ENCODE measurements at places on chromosomes 7 and 10. TPM values are rescaled to one million over a fixed set of nuclear protein-coding genes. Genes with fewer than 3 reads are reported as not detected.
A peak's percentile ranks its signal among the peaks of the same experiment; 100 is the strongest.

DNA sequence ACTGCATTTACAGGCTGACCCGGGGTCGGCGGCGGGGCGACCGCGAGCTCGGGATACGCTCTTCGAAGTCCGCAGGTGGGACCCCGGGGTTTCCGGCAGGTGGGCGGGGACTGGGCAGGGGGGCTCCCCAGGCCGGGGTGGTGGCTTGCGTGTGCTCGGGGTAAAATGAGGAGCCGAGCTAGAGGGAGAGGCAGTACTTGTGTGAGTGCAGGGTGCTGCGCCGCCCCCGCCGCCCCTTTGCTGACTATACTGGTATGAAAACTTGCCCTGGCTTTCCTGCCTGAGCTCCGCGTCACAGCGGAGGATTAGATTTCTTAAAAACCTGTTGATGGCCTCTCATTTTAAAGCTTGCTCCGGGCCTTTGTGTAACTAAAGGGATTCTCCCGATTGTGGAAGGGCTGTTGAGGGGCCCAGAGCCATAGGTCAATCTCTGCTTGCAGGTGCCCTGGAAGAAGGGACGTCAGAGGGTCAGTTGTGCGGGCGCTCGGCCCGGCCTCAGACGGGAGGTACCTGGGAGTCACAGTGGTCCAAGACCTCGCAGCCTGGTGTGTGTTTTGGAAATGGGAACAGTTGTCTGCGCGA lies 488 bp downstream of the ARMC10 start:
- peak; percentile 80 for DNase-seq

SPDYE11 gene
- not detected for total RNA-seq

- peak; percentile 3 for DNase-seq
Measured at GRCh38 chr10:9342885-9343570, 1288.5 kb downstream of the GATA3 start.

BBS9 gene
- 27.9 TPM for total RNA-seq

DNA sequence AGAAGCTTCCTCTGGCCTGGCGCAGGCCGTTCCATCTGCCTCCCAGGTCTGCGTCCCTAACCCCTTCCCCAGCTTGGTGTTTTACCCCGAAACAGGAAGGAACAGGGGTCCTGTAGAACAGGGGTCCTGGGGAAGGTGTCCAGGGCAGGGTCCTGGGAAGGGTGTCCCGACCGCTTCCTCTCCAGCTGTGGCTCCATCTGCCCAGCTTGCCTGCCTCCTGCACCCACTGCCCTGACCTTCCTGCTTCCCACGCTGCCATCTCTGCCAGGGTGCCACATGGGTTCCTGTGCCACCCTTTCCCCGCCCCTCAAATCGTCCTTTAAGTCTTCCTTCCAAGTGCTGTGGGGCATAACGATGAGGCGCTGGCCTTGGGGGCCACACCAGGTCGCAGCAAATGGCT lies 32.4 kb downstream of the WDR86 start:
- DNase-seq = no peak

GRCh38 chr10:37948210-37948609 lies 28.2 kb downstream of the ZNF25 start:
- no peak for DNase-seq

DNA sequence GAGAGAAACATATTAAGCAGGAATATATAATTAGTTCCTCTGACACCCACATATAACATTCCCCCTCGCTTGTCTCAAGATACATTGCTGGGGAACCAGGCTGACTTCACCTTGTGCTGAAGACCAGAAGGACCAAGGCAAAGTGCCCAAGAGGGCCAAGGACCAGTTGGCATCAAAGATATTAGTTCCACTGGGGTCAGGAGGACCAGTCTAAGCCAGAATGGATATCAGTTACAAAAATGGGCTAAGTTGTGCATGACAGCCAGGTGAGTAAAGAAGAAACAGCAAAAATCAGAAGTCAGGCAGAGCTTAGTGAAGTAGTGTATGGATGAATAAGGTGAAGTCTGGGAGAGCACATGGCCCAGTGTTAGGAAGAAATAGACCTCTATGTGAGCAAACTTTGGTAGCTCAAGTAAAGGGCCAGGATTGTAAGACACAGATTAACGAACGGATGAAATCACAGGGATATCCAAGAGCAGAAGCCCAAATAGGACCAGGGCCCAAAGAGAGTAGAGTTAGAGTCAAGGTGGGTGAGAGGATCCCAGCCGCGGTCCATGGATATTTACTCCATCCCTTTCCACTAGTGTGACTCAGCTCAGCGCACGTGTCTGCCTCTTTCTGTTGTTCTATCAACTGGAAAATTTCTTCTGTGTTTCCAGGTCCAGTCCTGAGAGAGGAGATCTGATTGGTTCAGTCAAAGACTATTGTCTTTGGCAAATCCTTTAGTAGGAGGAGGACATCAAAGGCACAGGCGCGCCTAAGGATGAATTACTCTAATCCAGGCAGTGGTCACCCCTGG lies 5.0 kb downstream of the CALD1 start:
- DNase-seq = no peak

GRCh38 chr7:131689662-131690234 lies 133.3 kb upstream of the PODXL start:
- no peak for DNase-seq

DNA sequence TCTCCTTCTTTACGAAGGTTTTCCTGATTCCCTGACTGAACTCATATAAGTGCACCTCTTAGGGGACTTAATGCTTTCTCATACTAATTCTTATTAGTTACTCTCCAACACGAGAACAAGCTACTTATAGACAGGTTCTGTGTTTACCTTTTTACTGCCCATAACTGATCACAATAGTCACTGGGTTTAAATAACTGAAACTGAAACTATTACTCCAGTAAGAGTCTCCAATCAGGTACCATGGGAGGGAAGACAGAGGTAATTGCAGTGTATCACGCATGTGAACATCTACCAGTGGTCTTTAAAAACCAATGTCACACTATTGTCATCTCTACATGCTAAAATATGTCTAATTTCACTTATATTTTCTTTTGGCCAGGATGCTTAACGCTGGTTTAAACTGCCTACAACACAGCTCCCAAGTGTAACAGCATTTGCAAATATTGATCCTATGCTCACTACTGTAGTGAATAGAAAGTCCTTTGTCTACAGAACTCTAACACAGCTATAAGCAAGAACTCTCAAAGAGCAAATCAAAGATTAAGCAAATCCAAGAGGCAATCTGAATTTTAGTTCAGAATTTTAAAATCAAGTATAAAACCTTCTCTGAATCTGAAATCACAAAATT lies 3.6 kb downstream of the GDI2 start:
- DNase-seq = no peak

- DNase-seq = peak; percentile 78
Measured at GRCh38 chr10:58625070-58625469, 112.4 kb downstream of the BICC1 start.

DNA sequence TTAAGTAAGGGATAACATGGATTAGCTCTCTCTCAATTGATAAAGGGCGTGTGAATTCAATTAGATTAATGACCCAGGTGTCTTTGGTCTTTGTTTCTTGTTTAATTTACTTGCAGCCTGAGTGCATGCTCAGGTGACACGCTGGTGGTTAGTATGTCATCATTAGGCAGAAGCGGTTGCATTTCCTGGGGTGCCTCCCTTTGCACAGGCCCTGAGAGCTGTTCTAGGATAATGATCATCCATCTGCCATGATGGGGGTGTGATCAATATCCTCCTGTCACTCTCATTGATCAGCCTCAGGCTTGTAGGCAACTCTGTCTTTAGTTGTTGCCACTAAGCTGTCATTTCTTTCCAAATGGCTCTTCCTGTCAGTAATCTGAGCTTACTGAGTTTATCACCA lies 99.6 kb upstream of the NPS start:
- no peak for DNase-seq
